ENCODE measurements at places on chromosomes 7 and 10.
A peak's percentile ranks its signal among the peaks of the same experiment; 100 is the strongest.

GRCh38 chr7:149642589-149642988 is 130.8 kb downstream of the ZNF467 start:
- no peak for DNase-seq

DNA sequence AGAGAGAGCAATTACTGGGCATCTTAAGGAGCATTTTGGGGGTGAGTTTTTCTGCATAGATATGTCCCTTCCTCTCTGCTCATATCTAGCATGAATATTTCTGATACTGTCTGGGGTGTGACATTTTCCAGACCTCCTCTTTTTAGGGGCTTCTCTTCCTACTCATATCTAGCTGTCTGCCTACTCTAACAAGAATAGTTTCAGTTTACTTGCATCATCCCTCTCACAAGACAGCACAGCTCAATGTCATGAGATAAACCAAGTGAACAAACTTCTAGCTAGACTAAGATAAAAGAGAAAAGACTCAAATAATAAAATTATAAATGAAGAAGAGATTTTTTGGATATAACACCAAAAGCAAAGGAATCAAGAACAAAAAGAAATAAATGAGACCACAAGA is 419.5 kb upstream of the SORCS1 start:
- no peak for DNase-seq

DNA sequence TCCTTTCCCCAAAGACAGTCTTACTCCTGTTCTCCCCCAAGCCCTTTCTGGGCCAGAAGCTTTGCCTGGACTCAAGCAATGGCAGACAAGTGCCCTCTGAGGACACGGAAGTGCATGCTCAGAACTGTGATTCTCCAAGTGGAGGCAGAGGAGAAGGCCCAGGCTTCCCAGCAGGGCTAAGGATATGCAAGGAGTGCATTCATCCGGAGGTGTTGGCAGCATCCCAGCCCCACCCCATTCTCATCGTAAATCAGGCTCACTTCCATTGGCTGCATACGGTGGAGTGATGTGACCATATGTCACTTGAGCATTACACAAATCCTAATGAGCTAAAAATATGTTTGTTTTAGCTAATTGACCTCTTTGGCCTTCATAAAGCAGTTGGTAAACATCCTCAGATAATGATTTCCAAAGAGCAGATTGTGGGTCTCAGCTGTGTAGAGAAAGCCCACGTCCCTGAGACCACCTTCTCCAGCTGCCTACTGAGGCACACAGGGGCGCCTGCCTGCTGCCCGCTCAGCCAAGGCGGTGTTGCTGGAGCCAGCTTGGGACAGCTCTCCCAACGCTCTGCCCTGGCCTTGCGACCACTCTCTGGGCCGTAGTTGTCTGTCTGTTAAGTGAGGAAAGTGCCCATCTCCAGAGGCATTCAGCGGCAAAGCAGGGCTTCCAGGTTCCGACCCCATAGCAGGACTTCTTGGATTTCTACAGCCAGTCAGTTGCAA is 1.4 kb upstream of the RBP3 start:
- DNase-seq: no peak

DNA sequence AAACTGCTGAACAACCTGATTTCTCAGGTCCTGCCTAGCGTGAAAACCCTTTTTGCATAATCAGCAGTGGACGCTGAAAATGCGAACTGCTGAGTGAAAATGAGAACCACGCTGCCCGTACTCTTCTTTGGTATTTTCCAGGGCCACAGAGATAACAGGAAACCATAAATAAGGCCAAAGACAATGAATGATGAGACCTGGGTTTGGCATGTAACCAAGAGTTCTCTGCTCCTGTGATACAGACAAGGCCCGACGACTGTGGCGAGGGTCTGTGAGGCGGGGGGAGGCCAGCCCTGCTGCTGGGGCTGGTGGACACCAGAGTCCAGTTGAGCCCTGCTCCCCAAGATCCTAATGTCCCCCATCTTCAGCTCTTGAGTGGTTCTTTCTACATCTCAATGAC is 236.0 kb downstream of the WDR11 start:
- DNase-seq: no peak

DNA sequence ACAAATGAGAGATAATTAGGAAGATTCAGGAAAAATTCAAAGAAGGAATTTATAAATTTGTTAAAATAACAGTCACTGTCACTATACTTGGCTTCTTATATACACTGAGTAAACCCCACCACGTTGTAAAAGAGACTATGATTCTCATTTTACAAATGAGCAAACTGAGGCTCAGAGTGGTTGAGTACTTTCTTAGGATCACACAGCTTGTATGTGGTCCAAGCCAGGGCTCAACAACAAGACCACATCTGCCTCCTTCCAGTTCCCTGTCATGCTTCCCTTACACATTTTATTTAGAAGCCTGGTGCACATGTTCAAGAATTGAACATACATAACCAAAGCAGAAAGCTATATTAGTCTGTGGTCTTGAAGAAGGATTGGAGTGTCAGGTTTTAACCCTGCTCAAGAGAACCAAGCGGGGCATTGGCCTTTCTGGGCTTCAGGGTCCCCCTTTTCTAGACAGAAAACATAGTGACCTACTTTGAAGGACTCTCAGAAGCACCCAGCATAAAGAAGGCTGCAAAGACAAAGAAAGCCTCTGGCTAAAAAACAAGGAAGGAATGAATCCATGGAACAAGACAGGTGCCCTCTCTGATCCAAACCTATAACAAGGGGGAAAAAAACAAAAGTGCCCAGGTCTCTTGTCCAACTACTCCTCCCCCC is 846 bp downstream of the MRLN start:
- no peak for DNase-seq

- no peak for DNase-seq
These were observed 337.1 kb upstream of the FOXK1 start for GRCh38 chr7:4345004-4345403.

- no peak for DNase-seq
These were observed 21.7 kb upstream of the RNF32 start for GRCh38 chr7:156618780-156619367.

- peak; percentile 70 for DNase-seq
These were observed 429.0 kb upstream of the MTPN start for GRCh38 chr7:136405931-136406777.

DNA sequence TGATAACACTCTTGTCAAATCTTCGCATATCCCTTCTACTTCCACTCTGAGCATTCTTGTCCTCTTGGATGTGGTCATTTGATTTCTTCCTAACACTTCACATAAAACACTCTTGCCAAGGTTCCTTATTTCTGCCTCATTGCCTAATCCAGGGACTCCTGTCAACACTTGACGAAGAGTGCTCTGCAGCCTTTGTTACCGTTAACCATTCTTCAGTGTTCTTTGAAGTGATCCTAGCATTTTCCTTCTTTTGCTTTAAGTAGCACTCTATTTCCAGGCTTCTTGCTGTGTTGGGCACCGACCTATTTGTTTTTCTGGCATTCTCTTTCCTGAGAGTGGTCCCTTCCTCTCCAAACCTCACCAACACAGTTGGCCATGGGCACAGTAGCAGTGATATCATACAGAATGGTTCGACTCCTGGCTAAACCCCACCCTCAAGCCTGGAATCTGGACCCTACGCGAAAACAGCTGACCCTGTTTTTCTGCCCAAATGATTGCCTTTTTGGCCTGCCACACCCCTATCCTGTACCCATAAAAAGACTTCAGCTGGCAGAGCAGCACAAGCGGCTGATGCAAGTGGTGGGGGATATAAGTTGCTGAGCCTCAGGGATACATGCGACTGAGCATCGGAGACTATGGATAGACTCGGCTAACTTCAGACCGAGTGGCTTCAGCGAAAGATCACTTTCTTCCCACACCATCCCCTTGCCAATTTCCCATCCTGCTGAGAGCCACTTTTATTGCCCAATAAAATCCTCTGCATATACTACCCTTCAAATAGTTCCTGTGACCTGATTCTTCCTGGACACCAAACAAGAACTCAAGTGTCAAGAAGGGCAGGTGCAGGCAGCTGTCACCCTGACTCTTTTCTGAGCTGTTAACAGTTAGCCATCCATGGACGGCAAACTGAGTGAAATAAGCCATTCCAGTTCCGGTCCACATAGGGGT is 820.6 kb downstream of the CCSER2 start:
- no peak for DNase-seq

- no peak for DNase-seq
These were observed 389.1 kb upstream of the ANKRD30A start for GRCh38 chr10:36736311-36736710.

DNA sequence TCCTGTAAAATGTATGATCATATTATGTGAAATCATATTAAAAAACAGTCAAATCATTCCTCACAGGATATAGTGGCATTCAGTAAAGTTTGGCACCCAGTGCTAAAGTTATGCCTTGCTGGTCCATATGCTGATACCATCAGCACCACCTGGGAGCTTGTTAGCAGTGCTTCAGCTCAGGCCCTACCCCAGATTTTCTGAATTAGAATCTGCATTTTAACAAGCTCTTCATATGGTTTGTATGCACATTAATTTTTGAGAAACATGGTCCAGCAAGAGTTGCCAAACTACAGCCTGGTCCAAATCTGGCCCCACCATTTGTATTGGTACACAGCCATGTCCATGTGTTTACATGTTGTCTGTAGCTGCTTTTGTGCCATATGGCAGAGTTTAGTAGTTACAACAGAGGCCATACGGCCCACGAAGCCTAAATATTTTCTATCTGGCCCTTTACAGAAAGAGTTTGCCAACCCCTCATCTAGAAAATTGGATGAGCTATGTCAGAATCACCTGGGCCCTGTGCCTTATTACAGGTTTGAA is 30.1 kb downstream of the RAB18 start:
- DNase-seq: no peak

DNA sequence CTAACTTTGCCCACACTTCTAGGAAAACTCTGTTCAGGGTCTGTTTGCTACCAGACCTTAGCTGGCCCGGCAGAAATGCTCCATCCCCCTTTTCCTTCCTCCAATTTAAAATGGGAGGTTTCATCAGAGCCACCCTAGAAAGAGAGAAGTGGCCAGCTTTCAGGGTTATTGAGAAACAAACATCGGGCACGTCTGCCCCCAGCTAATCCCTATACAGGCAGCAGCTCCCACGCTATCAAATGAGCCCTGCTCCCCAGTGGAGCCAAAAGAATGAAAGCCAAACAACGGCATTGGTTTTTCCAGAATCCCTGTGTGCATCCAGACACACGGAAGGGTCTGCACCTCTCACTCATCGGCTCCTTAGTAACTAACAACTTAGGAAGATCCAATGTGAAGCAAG is 132.5 kb downstream of the GRID1 start:
- peak; percentile 25 for DNase-seq

DNA sequence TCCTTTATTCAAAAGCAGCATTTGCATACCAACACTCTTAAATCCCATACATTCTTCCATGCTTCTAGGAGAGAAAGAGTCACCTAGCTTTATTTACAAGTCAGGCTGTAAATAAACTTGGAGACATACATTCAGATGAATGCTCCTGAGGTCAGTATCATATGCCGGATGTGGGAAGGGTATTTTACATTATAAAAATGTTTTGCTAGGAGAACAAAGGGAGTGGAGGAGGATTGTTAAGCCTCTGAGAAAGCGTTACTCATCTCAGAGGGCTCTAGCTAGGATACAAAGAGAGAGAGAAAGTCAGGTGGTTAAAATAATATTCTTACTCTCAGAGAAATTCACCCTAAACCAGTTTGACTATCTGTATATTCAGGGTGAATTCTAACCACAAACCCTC is 300.9 kb upstream of the NPSR1 start:
- no peak for DNase-seq

DNA sequence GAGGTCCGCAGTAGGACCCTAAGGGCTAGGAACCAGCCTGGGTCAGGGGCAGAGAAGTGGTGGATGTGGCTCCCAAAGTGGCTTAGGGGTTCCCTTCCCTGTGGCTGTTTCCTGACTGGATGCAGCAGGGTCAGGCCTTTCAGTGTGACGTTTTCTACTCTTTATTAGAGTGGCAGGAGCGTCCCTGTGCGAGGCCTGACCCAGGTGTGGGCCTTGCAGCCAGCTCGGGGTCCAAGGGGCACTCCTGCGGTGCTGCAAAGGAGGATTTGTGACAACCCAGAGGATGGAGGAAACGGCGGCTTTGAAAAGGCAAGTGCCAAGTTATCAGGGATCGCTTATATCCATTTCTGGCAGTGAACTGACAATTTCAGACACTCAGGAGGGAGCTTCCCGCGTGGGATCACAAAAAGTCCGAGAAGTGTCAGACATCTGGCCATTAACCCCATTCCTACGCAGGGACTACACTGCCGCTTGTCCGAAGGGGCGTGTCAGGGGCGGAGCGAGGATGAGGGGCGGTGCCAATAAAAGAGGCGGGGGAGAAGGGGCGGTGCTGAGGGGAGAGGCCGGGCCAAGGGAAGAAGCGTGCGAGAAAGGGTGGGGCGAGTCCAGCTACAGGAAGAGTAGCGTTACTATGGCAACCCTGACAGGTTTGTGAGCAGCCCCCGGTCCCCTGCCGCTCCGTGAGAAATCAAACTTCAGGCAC is 98.8 kb upstream of the ZNF722 start:
- DNase-seq: peak; percentile 60

GRCh38 chr7:7183061-7183837 is 905 bp downstream of the C1GALT1 start:
- peak; percentile 60 for DNase-seq

DNA sequence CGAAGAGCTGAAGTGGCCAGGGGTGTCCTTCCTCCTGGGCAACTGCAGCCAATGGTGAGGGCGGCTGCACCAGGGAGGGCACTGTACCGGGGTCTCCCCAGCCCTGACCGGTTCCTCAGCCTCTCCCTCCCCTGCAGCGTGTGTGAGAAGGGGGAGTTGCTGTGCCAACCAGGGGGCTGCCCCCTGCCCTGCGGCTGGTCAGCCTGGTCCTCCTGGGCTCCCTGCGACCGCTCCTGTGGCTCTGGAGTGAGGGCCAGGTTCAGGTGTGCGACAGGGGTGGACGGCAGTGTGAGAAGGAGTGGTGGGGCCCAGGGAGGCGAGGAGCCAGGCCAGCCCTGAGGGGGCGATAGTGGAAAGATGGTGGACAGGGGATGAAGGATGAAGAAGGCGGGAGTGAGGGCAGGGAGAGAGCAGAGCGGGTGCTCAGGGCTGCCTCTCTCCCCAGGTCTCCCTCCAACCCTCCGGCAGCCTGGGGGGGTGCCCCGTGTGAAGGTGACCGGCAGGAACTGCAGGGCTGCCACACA is 30.2 kb upstream of the ZNF467 start:
- DNase-seq: no peak

GRCh38 chr10:3779158-3779741 is 5.8 kb downstream of the KLF6 start:
- DNase-seq: no peak

- no peak for DNase-seq
These were observed 12.4 kb downstream of the SORCS1 start for GRCh38 chr10:107152087-107152486.

GRCh38 chr7:82129091-82129490 is 314.5 kb downstream of the CACNA2D1 start:
- DNase-seq: no peak
